Activated B cell treated with CpG ODN at 0.5 μM for 24 hours (primary cell): ENCODE measurements at places on chromosomes 4 and X. TPM values are rescaled to one million over a fixed set of nuclear protein-coding genes. Genes with fewer than 3 reads are reported as not detected.

- no peak for DNase-seq
Measured at GRCh38 chrX:107773206-107773605, 2.4 kb downstream of the TSC22D3 start.

DNA sequence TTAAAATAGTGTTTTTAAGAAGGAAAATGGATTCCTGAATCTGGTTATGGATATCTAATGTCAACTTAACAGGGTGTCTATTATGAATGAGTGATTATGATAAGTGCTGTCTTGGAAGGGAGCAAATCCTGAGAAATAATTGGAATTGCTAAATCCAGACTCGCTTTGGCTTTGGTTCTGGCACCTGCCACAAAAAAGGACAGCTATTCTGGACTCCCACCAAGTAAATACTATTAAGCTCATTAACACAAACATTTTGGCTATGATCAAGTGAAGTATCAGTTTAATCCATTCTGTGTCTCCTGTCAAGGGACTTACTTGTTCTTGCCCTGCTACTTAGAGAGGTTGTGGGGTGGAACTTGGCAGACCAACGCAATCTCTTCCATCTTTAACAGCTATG lies 403.7 kb downstream of the CENPC start:
- DNase-seq: no peak

GRCh38 chr4:41290479-41290878 lies 33.8 kb downstream of the UCHL1 start:
- DNase-seq: no peak

DNA sequence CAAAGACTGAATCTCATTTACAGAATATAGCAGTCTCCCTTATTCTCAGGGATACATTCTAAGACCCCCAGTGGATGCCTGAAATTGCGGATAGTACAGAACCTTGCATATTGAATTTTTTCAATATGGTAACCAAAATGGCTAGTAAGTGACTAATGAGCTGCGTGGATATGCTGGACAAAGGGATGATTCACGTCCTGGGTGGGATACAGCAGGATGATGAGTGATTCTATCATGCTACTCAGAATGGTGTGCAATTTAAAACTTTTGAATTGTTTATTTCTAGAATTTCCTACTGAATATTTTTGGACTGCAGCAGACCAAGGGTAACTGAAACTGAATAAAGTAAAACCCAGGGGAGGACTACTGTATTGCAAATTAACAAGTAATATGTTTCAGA lies 66.7 kb downstream of the STAG2 start:
- no peak for DNase-seq

SYAP1 gene
- total RNA-seq: 14.9 and 16.8 TPM in 2 replicates

CABS1 gene
- total RNA-seq: not detected in 2 replicates

- DNase-seq: no peak
Measured at GRCh38 chr4:56764223-56764622, 57.3 kb downstream of the SPINK2 start.

DNA sequence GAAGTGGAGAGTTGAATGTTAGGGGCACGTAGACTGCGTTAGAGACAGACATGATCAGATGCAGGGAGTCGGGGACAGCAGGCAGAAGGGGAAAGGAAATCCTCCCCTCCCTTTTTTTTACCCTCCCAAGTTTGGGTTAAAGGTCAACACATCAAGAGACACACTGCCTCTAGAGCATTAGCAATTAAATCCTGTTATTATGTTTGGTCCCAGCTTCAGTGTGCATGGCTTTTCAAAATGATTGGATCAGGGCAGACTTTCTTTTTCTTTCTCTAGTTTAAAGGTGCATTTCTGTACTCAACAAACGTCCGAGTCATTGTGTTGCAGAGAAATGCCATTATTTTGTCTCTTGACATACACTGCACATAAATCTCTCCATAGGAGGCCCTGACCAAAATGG lies 63.9 kb downstream of the USP26 start:
- DNase-seq: no peak

GAGE12J gene
- total RNA-seq: not detected in 2 replicates

GRCh38 chr4:46793036-46793435 lies 116.0 kb downstream of the COX7B2 start:
- DNase-seq: no peak

EMCN gene
- not detected in 2 replicates for total RNA-seq

MAGEA2B gene
- not detected in 2 replicates for total RNA-seq

AKAP14 gene
- not detected in 2 replicates for total RNA-seq

SH2D1A gene
- not detected in 2 replicates for total RNA-seq

DNA sequence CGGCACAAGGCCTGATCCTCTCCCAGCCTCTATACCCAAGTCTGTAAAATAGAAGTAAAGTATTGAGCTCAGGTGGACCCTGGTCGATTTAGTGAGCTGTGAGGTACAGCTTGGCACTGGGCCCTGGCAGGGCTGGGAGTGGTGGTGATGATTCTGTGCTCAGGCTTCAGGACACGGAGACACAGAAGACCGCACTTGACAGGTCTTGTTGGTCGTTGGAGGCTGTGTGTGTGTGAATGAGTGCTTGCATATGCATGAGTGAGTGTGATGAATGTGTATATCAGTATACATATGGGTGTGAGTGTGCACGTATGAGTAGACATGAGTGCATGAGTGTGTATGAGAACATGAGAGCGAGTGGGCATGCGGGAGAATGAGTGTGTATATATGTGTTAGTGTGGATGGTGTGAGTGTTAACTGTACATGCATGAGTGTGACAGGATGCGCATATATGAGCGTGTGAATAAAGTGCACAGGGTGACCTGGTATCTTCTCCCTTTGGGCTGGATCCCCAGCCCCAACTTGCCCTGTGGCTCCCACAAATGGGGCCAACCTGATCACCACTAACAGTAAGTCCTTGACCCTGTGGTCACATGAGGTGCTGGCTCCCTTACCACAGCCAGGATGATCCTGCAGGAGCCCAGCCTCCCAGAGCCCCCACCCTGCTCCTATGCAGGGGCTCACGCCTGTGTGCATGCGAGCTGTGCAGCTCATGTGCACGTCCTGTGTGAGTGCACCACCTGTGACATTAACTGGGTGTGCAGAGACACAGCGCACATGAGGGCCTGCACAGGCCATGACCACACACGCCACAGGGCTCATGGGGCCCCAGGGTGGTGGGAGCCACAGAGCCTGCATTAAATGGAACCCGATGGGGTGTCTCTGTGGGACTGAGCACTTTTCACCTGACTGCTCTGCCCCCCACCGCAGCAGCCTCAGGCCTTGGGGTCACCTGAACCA lies 20.8 kb downstream of the SH3BP2 start:
- DNase-seq: no peak

BEX5 gene
- total RNA-seq: 0.61 and 1.2 TPM in 2 replicates

DNA sequence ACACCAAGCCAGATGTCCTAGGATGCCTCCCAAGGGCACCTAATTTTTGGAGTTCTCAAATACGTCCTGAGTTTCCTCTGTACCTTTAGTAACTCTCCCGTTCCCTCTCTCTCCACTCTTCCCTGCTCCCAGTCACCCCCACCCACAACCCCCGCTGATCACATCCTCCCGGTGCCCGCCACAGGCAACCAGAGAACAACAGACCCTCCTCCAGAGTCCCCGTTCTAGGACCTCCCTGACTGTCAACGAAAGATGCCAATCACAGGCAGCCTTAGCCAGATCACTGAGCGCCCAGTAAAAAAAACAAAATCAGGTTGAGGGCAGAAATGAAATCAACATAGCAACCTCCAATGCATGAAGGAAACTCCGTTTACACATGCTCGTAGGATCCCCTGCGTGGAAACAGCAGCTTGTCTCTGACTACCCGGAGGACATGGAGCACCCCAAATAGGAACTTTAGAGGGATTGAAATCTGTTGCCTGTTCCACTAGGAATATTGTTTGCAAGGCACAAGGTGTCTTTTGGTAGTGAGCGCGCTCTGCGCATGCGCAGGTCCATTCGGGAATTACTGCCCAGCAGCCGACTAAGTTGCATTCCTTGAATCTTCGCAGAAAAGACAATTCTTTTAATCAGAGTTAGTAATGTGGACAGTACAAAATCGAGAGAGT lies at the start of gene GABRB1:
GABRB1 (plus strand) TSS at position 557 of the 668 bp plus-strand sequence.
- DNase-seq: no peak

DNA sequence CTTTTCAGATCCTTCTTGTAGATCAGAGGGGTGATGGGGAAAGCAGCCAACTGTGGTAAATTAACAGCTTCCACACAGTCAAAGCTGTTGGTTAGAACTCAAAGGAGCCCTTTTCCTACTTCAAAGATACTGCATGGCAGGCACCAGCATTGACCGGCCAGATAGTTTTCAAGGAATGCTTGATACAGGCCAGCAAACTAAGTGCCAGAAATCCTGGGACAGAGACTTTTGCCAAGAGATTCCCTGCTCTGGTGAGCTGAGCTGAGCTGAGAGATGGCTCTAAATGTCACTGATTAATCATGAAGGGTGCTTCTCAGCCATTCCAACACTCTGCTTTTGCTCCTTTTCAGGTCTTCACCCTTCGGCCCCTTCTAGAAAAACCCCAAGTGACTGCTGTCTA lies 131.6 kb upstream of the MED14 start:
- no peak for DNase-seq

DNA sequence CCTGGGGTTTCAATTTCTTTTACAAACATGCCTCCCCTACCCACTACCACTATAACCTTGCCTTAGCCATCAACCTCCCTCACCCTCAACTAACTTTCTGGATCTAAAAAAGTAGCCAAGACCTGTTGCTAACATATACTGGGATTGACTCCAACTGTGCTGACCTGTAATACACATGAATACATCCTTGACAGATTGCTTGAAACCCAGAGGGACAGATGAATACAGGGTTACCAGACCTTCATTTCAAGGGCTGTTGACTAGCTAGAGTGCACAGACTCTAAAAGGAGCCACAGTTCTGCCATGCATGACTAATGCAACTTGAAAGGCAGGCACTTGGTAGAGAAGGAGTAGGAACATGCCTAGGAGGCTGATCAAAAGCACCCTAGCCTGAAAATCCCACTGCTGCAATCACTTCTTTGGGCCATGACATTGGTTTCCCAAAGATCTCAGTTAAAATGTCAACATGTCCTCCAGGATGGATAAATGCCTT lies 121.0 kb downstream of the PCDH19 start:
- no peak for DNase-seq

GRCh38 chr4:69214716-69215115 lies at the start of gene UGT2B11:
UGT2B11 (minus strand) TSS chr4:69214748; CDS start chr4:69214722, 26 bp downstream.
- no peak for DNase-seq

DNA sequence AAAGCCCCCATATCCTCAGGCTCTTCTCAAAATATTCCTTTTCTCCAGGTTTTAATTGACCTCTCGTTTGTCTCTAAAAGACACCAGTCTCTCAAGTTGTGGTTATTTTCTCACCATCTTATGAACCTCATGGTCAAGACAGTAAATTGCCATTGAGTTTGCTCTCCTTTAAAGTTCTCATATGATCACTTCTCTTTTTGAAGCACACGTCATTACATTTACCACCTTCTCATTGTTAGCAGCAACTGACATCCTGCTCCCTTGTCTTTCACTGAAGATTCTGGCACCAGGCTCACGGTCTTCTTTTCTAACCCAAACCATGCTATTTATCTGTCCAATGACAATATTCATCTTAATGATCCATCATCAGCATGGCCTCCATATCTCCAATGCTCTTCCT lies 324.2 kb downstream of the TMA16 start:
- DNase-seq: no peak

- no peak for DNase-seq
Measured at GRCh38 chr4:109998867-109999584, 86.3 kb downstream of the EGF start.

SNCA gene
- total RNA-seq: 1.7 and 2.2 TPM in 2 replicates

PNMA6A gene
- 0.38 and 0.44 TPM in 2 replicates for total RNA-seq

- no peak for DNase-seq
Measured at GRCh38 chrX:120672389-120672788, 42.5 kb upstream of the C1GALT1C1 start.

- no peak for DNase-seq
Measured at GRCh38 chrX:23271026-23271425, 63.6 kb upstream of the PTCHD1 start.

DNA sequence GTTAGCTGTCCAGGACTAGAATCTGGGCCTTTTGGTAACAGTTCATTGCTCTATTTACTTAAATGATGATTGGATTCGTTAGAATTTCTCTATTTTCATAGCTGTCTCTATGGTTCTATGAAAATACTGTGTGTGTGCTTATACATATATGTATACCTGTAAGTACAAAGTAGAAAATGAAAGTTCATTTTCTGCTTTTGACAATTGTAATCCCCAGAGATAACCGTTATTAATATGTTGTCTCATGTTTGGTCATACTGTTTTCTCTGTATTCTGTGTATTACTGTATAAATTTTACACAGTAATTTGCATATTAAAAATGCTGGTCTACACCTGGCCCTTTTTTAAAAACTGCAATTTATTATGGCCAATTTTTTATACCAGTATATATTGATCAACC lies 55.4 kb downstream of the CLCN3 start:
- no peak for DNase-seq

GRCh38 chr4:58602731-58603359 lies 1492.7 kb upstream of the IGFBP7 start:
- DNase-seq: no peak

FOXP3 gene
- total RNA-seq: 0.12 and 0.29 TPM in 2 replicates

DNA sequence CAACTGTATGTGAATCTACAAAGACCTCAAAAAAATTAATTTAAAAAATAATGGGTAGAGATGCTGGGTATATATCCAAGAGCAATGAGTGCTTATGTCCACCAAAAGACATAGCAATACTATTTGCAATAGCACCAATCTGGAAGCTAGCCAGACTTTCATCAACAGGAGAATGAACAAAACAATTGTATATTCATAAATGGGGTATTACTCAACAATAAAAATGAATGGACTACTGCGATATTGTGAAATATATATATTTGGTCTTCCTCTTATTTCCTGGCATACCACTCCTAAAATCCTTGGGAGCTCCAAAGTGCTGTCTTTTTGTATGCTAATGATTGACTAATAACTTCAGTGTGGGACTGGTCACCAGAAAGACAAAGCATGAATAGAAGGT lies 77.5 kb downstream of the MSN start:
- DNase-seq: no peak

- no peak for DNase-seq
Measured at GRCh38 chr4:116520886-116521285, 564.5 kb downstream of the TRAM1L1 start.

AREG gene
- total RNA-seq: 2.1 and 2.2 TPM in 2 replicates

DNA sequence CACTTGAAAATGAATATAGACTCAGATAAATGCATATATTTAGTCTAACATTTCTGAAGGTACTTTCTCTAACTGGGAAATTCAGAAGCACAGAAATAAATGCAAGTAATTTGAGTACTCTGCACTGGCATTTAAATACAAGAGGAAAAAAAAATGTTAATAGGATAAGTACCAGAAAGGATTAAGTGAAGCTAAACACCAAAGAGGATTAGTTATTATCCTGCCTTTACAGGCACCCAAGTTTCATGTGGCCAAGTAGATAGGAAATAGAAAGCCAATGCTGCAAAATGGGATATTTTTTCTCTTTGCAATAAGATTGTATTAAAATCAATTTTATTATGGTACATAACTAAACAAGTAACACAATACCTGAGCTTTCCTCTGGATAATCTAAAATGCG lies 762.5 kb downstream of the PCDH7 start:
- DNase-seq: no peak

RS1 gene
- total RNA-seq: not detected in 2 replicates

GRCh38 chr4:84298023-84298718 lies 200.9 kb downstream of the NKX6-1 start:
- no peak for DNase-seq

- DNase-seq: no peak
Measured at GRCh38 chr4:16192631-16193518, 33.4 kb downstream of the TAPT1 start.

UGT8 gene
- total RNA-seq: 12.9 and 20.0 TPM in 2 replicates

PRSS12 gene
- not detected in 2 replicates for total RNA-seq

STATH gene
- not detected in 2 replicates for total RNA-seq
